ENCODE measurements at places on chromosomes 4 and X.

DNA sequence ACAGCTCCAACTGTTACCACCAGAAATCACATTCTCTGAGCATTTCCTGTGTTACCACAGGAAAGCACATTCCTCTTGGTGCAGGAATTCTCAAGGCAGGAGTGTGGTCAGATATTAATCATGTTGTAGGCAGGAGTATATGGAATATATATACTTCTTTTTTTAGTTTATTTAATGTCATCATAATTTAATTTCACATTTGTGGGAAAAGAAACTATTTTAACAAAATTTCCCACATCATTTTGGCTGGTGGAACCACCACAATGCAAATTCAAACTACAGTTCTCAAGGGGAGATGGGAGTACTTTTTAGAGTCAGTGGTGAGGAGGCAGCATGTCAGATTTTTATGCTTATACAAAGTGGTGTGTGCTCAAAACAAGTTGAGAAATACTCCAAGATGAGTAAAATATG, 139.0 kb downstream of the ATP10D start:
- peak; percentile 26 for DNase-seq

- DNase-seq: no peak
Measured at GRCh38 chr4:98833384-98833783, 95.5 kb downstream of the EIF4E start.

GRCh38 chrX:49310371-49310770, 6.9 kb downstream of the GAGE10 start:
- DNase-seq: no peak

DNA sequence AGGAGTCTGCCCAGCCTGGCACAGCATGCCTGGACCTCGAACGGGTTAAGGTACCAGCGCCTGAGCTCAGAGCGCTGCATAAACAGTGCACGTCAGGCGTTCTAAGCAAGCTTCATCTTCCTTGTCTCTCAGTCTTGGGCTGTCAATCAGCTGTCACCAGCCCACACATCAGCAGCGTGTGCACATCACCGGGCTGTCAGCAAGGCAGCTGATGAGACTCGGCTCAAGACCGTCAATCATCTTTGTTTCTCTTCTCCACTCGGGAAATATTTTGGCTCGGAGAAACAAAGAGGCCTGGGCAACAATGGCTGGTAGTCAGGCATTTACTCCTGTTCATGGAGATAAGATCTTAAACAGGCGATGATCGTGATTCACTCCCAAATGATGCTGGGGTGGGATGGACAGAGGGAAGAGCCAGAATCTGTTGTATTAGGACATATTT, 141.3 kb downstream of the LDB2 start:
- DNase-seq: peak; percentile 39

GRCh38 chrX:11465648-11466411, 172.6 kb downstream of the AMELX start:
- DNase-seq: no peak

- DNase-seq: no peak
Measured at GRCh38 chrX:39518476-39519029, 579.2 kb downstream of the BCOR start.

GRCh38 chrX:40040686-40041461, 56.9 kb downstream of the BCOR start:
- no peak for DNase-seq

GRCh38 chr4:23485801-23486200, 404.0 kb downstream of the PPARGC1A start:
- peak; percentile 17 for DNase-seq

DNA sequence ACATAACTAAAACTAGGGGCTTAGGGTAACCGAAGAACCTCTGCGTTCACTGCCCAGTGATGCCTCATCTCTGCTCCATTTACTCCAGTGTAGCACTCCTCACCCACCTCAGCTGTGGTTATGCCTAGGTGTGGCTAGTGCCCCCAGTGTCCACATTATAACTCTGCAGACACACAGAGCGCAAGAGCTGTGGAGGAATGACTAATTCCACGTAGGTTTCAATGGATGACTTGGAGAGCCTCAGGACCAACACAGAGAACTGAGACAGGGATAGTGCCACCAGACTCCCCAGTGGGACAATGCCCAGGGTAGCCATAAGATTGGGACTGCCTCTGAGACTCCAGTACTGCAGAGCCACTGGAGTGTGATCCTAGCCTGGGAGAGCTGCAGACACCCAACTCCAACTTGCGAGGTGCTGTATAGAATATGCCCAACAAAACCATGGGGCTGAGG, 542.4 kb upstream of the DIPK2B start:
- DNase-seq: peak; percentile 85

- DNase-seq: no peak
Measured at GRCh38 chr4:35963383-35963782, 280.9 kb downstream of the ARAP2 start.

DNA sequence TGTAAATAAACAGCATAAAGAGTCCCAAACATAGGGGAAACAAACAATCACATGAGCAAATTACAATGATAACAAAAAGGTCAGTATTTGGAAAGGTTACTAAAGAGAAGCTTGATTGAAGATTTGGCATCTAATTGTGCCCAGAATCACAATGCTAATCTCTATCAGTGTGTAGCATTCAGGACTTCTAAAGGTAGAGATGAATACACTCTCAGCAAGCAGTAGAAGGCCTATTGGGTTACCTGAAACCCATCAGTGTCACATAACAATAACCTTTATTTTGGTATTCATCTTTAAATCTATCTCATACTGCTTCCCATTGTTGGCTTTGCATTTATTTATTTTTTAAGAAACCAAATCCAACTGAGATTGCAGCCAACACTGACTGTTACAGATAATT, 319.5 kb downstream of the ACTRT1 start:
- no peak for DNase-seq

DNA sequence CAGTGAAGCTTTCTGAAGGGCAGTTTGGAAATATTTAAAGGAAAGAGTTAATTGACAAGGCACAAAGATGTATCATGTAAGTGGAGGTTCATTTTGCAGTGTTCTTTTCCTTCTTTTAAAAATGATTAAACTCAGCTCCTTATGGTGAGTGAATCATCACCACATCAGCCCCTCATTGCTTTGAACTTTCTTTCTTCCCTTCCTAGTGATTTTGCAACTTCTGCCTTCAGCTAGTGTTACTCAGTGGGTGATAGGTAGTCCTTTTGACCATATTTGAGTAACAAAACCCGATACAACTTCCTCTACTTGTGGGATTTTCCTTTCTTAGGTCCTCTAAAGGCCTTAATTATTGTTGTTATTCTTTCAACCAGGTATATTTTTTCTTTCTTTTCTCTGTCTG, 8.2 kb downstream of the ZCCHC4 start:
- DNase-seq: peak; percentile 82

GRCh38 chrX:80216086-80216485, 201.5 kb downstream of the TBX22 start:
- DNase-seq: peak; percentile 82

DNA sequence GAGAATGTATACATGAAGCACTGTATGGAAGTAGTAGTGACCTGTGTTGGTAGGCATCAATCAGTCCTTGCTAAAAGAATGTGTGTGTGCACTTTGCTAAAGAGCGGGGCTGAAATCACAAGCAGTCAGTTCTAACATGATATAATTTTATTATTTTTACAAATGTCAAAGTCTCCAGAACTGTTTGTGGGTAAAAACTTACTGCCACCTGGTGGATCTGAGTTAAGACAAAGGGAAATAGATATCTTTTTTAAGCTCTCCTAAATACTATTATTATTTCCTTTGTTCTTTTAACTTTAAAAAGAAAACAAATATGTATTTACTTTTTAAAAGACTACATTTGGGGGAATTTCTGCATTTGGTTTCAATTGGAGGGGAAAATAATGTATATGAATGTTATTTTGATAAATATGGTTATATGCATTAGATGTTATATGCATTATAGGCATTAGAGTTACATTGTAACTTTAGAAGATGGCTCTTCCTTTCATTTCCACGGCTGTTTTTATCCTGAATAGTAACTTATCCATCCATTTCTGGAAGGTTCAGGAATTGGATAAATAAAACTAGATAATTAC, 7.8 kb upstream of the CLOCK start:
- DNase-seq: peak; percentile 49

DNA sequence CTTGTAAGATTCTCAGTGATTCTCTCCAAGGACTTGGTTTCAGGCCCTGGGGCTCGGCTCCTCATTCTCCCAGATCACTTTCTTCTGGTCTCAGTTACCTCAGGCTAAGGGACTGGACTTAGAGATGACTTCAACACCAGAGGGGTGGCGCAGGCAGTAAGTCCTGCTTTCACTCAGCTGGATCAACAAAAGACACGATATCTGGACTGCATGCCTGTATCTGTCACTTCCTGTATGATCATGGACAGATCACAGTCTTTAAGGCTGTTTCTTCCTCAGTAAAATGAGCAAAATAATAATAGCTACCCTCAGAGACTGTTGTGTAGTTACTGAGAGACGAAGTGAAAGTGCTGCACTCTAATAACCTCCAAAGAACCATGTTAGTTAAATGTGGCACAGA, 19.5 kb upstream of the CXCR3 start:
- DNase-seq: peak; percentile 42

DNA sequence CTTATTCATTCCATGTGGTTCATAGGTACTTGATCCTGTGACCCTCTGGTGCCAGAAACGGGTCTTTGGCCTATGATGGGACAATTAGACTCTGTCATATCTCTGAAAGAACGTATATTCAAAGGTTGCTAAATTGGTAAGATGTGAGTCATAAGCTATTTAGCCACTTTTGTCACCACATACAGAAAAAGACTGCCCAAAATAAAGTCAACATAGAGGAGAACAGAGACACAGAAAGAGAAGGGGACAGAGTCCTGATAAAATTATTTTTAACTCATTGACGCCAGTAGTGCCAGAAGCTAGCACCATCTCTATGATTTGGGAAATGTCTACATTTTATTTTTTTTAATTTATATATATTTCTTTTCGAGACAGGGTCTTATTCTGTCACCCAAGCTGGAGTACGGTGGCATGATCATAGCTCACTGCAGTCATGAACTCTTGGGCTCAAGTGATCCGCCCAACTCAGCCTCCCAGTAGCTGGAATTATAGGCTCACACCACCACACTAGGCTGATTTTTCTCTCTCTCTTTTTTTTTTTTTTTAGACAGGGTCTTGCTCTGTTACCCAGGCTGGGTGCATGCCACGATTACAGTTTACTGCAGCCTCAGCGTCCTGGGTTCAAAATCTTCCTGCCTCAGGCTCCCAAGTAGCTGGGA, 92.1 kb upstream of the COX18 start:
- peak; percentile 4 for DNase-seq

Data from RPMI7951 (cell line).